ENCODE measurements at places on chromosomes 11 and 22.

- no peak for DNase-seq
Observed at GRCh38 chr22:36963302-36963701, 49.9 kb downstream of the CSF2RB start.

- no peak for DNase-seq
Observed at GRCh38 chr22:17430412-17430811, 61.2 kb downstream of the CECR2 start.

GRCh38 chr22:29569011-29569678, 11.8 kb downstream of the NIPSNAP1 start:
- DNase-seq = no peak

DNA sequence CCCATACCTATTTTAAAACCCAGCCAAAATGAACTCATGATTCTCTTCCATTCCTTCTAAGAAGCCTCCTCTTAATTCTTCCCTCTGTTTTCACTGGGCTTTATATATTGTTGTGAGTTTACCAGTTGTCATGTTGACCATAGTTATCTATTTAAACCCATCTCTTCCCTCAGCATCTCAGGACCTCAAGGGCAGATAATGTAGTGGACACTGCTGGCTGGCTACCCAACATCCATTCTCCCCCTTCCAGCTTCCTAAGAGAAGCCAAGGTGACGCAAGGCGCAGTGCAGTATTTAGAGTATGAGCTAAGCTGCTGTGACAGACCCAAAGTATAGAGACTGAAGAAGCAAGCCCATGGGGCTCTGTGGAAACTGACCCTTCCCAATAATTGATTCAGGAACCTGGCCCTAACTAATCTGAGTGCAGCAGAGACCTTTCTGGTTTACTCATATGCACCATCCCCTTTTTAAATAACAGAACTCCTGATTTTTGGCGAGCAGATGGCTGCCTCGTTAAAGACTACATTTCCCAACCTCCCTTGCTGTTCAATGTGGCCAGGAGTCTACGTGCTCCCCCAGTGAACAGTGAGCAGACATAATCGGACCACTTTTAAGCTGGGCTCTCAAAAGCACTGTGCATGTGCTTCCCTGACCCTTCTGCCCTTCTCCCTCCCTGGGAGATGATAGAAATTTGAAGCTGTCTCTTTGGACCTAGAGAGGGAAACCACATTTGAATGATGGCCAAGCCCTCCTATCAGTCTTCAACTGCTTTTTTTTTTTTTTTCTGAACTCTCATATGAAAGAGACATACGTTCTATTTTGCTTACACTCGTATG, 28.1 kb upstream of the CREB3L1 start:
- no peak for DNase-seq

GRCh38 chr11:113549611-113550578, 74.7 kb upstream of the DRD2 start:
- DNase-seq = no peak

DNA sequence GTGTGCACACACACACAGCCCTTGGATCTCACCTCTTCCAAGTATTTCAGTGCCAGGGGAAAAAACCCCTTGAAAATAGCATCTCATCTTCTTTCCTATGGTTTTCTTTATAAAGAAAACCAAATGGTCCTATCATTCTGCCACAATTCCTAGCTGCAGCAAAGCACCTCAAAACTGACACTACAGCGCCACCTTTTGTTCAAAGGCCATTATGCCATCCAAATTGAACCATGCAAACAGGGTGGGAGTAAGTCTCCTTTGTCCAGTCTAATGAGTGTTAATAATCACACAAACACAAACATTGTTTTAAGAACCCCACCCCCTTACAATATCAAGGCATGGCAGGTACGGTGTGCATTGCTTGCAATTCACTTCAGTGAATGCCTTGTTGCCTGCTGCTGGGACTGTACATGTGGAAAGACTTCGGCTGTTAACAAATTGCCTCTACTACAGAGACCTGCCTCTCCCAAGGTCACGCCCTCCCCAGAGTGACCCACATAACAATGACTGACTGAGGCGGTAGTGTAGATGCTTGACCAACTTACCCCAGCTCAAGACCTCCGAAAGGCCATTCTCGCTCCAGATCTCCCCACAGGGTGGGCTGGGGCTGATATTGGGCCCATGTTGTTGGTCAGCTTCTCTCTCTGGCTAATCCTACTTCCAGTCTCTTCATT, 31.7 kb downstream of the FAM181B start:
- DNase-seq = no peak

DNA sequence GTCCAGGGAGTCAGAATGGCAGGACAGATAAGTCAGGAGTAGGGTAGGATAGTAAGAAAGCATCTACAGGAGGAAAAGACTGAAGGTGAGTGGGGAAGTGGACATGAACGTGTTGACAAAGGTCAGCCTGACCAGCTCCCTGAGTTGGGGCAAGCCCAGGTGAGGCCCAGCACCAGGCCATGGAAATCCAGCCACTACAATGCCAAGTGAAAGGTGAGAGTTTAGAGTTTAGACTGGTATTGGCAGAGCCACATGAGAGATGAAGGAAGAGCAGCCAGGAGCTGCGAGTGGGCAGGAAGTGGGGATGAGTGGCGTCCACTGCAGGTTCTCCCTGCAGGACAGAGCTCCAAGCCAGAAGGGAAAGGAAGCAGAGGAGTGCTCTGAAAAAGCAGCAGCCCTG, 16.5 kb upstream of the SMCO4 start:
- no peak for DNase-seq
